Uterus (tissue), 4 donors: ENCODE measurements at places on chromosomes 12 and 14. TPM values are rescaled to one million over a fixed set of nuclear protein-coding genes. Genes with fewer than 3 reads are reported as not detected.

DNA sequence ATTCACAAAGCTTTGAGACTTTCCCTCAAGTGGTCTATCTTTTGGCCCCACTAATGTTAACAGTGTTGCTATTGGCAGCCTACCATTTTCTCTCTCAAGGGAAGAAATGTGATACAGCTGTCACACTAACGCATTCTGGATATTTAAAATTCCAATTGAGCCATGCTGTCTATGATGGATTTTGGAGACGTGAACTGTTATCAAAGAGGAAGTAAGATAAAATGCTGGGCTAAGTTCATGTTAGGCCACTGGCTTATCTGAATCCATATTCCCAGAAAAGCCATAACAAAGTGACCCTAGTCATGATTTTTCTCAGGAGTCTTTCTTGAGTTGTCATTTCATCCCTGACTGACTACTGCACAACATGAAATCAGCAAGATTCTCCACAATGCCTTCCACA lies 200.2 kb downstream of the PHLDA1 start:
- DNase-seq = no peak

DNA sequence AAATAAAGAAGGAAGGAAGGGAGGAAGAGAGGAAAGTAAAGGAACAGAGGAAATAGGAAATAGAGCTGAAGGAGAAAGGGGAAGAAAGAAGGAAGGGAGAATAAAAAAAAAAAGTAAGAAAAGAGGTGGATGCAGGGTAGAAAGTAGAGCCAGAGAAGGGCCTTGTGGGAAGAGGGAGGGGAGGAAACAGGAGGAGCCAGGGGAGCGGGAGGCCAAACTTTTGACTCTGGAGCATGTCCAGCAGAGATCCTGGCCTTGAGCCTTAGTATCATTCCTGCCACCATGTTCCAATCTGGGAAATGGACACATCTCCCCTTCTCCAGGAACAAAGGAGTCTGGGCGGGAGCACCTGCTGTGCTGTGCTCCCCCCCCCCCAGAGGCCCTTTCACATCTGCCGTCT lies 11.1 kb upstream of the SMUG1 start:
- DNase-seq = no peak

GRCh38 chr14:93332397-93332852 lies 411 bp downstream of the BTBD7 start:
- no peak for DNase-seq

DNA sequence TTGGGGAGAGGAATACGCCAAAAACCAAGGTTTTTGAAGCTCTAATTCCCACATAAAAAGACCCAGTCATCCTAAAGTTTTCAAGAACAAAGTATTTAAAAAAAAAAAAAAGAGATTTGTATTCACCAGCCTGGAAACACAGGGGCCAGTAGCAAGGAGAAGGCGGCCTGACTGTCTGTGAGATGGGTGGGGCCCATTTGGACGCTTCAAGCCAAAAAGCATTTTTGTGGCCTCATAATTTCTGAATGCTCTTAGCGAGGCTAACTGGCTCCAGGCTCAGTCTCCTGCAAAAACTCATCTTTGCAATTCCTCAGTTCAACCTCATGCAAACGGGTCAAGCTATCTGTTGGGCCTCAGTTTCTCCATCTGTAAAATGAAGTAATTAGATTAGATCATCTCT lies 514.1 kb downstream of the MED13L start:
- no peak for DNase-seq

DNA sequence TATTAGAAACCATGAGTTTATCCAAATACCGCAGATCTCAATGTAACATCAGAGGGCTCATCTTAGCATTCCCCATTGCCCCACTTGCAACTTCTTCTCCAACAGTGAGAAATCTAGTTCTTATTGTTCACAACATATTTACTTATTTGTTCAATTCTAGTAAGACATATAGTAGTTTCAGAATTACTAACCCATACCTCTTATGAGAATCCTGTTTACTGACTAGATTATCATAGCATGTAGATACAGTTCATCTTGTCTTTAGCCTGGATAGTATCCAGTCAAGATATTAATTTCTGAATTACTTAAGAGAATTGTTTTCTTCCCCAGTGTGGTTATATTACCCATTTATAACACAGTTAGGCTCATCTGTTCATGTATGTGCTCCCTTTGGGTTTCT lies 80.6 kb downstream of the NIN start:
- DNase-seq = no peak

DNA sequence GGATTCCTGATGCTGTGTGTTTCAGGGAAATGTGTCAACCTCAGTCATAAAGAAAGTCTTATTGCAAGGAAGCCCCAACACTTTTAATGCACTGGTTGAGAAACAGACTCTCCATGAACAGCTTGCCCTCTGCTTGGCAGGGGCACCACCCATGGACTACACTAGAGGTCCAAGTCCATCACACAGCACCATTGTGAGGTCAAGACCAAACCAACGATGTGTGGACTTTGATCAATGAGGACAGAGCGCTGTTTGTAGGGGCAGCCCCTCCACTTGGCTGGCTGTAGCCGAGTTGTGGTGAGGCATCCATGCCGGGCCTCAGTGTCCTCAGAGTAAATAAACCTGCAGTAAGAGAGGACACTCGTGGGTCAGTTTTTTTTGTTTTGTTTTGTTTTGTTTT lies 29.8 kb downstream of the ZFYVE21 start:
- no peak for DNase-seq

GRCh38 chr12:75935539-75936242 lies 95.9 kb downstream of the PHLDA1 start:
- no peak for DNase-seq

- no peak for DNase-seq
Observed at GRCh38 chr14:86788224-86788623, 1204.8 kb downstream of the GALC start.

DNA sequence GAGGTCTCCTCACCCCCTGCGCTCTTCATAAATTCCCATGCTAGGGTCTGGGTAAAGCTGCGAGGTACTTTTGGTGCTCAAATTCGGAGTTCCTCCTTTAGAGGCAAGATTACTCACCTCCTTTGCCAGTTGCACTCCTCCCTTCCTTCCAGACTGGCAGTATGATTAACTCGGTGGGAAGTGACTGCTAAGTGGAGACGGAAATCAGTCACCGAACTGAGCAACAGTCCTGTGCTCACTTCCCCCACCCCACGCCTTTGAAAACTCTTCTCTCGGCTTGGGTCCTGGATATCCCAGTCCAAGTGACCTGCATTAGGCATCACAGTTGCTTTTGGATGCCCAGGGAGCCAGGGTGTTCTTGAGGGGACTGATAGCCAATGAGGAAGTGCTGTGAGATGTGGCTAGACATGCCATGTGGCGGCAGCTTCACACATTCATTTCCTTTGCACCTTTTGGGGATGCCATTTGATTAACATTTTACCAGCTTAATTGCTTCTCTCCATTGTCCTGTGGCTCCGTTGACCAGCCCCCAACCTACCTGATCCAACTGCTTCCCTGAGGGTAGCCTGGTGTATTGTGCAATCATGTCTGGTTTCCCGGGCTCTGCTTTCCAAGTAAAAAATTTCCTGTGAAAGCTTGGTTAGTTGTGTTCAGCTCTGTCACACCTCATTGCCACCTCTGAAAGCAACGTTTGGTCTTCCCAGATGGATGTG lies 840 bp downstream of the PNP start:
- DNase-seq = peak; percentile 16

DNA sequence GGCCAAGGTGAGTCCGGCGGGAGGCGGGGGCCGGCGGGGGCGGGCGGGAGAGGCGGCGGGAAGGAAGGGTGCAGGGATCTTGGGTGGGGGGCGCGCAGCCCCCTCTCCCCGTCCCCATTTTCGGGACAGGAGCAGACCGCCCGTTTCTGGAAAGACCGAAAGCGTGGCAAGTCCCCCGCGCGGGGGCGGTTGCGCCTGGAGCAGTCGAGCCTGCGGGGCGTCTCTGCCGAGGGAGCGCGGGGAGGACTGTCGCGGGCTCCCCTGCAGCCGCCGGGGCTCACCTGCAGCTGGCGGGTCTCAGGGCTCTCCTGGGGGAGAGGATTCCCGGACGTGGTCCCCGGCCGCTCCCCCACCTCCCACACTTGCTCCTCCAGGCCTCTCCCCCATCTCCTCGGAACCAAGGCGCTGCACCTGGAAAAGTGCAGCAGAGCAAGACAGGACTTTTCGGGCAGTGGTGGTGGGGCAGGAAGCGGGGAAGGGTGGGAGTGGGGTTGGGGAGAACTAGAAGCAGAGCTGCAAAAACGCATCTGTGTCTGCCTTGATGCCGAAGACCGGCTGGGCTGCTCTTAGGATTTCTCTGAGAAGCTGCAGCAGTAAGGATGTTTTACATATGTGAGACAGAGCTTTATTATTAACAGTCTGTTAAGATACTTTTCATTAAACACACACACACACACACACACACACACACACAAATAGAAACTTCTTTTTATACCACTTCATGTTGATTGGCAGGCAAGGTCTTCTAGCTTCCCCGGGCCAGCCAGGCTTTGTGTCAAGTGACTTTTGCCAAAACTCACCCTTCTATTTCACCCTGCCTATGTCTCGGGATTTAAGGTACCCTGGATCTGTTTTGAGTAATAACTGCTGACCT lies 677 bp downstream of the C12orf75 start:
- DNase-seq = peak; percentile 27

- no peak for DNase-seq
Observed at GRCh38 chr14:67973436-67973835, 153.9 kb downstream of the RAD51B start.

DNA sequence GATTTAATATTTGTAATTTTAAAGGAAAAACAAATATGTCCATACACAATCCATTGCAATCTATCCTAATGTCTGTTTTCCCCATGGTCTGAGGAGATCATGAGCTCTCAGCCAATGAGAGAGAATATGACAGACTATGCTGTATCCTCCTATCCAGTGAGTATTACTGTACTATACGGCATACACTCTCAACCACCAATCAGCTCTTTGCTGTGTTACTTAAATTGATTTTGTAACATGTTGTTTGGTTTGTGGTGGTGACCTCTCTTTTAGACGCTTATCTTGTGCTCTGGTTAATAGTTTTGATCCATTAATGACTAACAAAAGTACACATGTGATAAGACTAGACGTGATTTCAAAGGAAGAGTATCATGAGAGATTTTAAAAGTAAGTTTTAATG lies 231.5 kb upstream of the FOXN3 start:
- no peak for DNase-seq

DNA sequence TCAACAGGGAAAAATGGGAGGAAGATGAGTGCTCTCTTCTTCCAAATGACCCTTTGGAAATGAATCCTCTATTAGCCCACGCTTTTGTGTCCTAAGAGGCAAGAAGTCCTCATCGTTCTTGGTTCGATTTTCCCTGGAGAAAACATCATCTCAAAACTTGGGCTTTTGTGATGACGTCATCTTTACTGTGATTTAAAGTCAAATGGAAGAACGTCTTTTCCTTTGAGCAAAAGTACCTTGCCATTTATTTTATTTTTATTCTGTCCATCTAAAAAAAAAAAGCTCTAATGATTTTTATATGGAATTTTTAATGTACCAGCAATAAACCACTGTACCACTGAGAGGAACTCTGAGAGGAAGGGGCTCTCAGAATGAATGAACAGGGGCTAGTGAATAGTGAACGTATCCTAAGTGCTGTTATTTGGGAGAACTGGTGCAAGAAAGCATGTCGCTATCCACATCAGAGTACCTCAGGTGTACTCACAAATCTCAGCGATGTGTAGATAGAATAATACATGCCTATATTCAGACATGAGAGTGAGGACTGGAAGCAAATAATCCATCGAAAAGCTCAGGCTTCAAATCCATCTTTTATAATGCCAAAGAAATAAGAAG lies 124.8 kb downstream of the HMGA2 start:
- no peak for DNase-seq

DNA sequence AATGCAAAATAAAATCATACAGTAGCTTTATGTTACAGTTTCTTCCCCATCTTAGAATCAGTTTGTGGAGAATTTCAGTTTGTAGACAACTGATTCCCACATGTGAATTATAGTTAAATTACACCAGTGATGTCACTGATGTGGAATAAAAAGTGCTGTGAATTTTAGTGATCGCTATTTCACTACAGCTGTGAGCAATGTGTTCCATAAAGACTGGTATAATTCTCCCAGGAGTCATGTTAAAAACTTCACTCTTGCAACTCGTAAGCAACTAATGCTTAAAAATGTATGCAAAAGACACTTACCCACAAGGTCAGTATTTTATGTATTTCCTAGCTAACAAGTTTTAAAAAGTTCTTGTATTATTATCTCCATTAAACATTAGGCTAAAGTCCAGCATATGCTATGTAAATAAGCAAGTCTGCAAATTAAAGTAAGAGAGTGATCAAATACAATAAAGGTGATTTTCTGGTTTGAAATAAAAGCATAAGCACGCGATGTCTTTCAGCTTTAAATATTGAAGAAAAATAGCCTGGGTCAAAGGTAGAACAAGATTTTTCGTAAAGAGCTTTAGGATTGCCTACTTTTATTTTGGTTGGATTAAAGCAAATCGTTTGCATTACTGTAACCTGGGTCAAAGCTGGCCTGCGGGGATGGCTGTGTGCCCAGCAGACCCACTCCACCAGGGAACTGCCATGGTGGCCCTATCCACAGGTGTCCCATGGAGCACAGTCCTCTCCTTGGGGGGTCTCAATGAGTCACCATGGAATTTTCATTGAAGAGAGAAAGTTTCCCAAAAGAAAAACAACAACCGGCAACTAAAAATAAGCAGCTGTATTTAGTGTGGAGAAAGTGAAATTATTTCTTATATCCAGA lies 12.7 kb upstream of the LRIG3 start:
- no peak for DNase-seq

GRCh38 chr12:124566997-124567672 lies at the start of gene NCOR2:
NCOR2 (minus strand) TSS chr12:124567612; CDS start chr12:124495251, 72,361 bp downstream.
- peak; percentile 58 for DNase-seq

- no peak for DNase-seq
Observed at GRCh38 chr14:22282417-22282816, 306.6 kb downstream of the DAD1 start.

- DNase-seq = peak; percentile 29
Observed at GRCh38 chr12:27861428-27862167, 81.6 kb upstream of the MANSC4 start.

GRCh38 chr14:91144425-91145145 lies 30.7 kb downstream of the DGLUCY start:
- DNase-seq = no peak

- no peak for DNase-seq
Observed at GRCh38 chr14:32073537-32074189, 3.4 kb upstream of the ARHGAP5 start.

DNA sequence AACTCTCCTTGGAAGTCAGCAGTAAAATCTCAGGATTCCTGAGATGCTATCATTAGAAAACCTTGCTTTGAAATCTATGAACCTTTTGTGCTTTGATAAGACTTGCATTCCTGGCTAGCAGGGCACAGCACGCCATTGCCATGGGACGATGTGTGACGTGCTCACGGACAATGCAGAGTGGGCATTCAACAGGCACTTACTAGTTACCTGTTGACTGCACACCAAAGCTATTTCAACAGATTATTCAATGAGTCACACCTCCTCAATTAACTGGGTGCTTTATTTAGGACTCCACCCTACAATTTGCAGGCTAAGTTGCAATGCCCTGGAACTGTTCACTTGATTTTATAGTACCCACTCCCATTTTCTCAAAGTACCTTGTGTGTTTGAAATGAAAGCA lies 11.3 kb downstream of the NOS1 start:
- DNase-seq = no peak

The PARPBP gene
- 26.8 TPM for total RNA-seq

The APPL2 gene
- total RNA-seq = 17.6 TPM

The NCAPD2 gene
- 12.6 TPM for total RNA-seq

The AHNAK2 gene
- total RNA-seq = 175 TPM

The ALDH2 gene
- total RNA-seq = 49.9 TPM

The GOLGA5 gene
- total RNA-seq = 56.5 TPM

The KLRC4 gene
- total RNA-seq = 1.8 TPM

The GALC gene
- total RNA-seq = 15.1 TPM

The STXBP6 gene
- total RNA-seq = 15.4 TPM

The GRIN2B gene
- total RNA-seq = 0.07 TPM

The BATF gene
- 0.28 TPM for total RNA-seq

The RNASE7 gene
- not detected for total RNA-seq

The TAS2R30 gene
- total RNA-seq = 34.9 TPM
